ENCODE measurements at places on chromosomes 7 and 10.

GRCh38 chr7:21429021-21429420 is 1.1 kb downstream of the SP4 start:
- DNase-seq, result no peak

DNA sequence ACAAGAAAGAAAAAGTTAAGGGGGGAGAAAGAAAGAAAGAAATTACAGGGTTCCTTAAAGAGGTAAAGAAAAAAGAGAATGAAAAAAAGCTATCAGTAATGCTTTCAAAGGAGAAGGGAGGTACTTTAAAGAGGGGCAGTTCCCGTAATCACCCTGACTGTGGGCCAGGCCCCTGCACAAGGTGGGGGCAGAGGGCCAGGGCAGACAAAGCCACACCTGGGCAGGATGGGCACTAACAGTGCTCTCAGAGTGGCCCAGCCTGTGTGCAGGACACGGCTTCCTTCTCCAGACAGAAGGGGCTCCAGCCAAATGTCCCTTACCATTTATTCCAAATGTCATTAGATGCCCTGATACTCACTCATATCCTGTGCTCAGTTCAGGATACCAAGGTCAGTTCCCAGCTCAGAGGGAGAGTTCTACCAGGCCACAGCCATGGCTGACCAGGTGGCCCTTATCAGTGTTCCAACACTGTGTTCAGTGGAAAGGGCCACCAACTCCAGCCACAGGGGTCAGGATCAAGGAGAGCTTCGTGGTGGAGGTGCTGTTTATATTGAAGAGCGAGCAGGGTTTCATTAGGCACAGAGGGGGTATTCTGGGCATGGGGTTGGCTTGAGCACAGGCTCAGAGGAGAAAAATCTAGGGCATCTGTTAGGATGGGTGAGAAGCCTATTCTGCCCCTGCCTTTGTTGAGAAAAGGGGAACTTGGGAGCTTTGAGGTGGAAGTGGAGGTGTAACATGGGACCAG is 29.9 kb downstream of the DPCD start:
- DNase-seq, result no peak

DNA sequence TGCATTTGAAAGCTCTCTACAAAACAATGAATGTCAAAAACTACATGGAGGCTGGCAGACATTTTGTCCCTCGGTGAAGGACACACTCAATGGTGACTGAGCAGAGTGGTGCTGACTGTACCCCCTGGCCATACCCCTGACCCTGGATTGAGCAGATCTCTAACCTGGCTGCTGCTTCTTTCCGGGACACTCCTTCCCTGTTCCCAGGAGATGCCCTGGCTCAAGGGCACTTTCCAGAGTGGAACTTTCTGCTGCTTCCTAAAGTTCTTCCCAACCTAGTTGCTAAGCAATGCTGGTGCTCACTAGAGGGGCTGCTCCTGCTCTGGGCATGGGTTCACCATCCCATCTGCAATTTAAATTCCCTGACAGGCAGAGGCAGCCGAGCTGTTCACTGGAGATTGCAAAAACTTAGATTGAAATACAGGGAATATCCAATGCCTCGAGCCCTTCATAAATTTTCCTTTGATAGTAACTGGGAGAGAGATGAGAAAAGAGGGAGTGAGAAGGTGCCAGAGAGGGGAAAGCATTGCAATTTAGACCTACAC is 384.3 kb upstream of the PODXL start:
- no peak for DNase-seq

DNA sequence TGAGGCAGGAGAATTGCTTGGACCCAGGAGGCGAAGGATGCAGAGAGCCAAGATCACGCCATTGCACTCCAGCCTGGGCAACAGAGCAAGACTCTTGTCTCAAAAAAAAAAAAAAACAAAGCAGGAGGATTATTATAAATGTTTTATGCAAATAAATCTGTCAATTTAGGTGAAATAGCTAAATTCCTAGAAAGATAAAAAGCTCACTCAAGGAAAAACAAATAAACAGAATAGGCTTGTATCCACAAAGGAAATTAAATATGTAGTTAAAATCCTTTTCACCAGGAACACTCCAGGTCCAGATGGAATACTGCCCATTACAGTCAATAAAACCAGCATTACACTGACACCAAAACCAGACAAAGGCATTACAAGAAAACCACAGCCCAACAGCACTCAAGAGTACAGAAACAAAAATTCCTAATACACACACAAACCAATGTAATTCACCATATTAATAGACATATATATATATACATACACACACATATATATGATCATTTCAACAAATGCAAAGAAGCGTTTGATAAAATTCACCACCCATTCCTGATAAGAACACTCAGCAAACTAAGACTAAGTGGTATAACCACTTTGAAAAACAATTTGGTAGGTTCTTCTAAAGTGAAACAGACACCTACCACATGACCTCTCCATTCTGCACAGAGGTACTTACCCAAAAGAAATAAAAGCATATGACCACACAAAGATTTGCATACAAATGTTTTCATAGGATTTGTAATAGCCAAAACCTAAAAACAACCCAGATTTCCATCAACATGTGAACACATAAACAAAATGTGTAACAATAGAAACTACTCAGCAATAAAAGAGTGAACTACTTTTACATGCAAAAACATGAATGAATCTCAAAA is 38.8 kb downstream of the ABI1 start:
- DNase-seq, result no peak

GRCh38 chr7:44678471-44679179 is 70.0 kb upstream of the ZMIZ2 start:
- DNase-seq, result no peak

GRCh38 chr7:82572195-82572880 is 128.8 kb upstream of the CACNA2D1 start:
- DNase-seq, result peak; percentile 92

DNA sequence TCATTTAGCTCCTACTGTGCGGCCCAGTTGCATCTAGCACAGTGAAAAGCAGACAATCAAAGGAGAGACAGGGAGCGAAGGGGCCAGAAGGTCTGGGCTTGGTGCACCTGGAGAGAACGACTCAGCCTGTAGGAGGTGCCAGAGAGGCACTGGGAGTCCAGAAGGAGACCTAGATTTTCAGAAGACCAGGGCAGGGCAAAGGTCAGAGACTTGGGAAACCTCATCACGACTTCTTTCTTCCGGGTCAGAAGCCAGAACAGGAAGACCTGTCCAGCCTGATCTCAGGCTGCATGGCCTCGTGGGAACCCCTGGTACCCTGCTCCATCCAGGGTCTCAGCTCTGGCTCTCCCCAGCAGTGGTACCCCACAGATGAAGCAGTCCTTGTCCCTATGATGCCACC is 5.2 kb downstream of the AGAP3 start:
- DNase-seq, result no peak

DNA sequence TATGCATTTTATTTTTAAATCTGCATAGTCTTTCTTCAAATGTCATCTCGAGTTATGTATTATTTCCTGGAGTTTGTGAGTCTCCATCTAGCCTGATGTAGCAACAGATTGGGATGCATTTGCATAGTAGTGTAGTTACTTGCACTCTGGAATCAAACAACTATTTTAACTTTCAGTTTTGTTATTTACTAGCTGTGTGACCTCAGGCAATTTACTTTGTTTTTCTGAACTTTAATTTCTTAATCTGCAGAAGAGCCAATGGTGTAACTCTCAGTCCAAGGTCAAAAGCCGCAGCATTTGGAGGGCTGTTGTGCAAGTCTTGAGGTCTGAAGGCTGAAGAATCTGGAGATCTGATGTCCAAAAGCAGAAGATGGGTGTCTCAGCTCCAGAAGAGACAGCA is 175.8 kb upstream of the SORCS1 start:
- DNase-seq, result no peak

DNA sequence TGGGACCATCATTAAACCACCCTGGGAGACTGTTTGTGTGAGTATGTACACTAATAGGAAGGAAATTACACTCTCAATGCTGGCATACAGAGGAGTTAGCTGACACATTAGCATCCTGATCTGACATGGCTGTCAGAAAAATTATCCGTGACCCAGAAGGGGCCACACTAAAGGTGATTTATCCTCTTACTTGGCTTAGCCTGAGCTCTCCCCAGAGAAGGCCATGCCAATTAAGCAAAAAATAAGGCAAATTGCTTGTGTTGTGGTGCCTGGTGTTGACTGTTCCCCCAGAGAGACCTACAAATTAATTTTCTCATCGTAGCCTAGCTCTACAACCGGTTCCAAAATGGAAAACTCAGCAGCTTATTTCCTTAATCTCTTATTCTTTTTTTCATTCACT is 992.3 kb downstream of the KCNMA1 start:
- no peak for DNase-seq

- DNase-seq, result no peak
Observed at GRCh38 chr10:52679117-52679516, 93.5 kb downstream of the MBL2 start.

GRCh38 chr10:131896403-131896802 is 4.4 kb upstream of the PPP2R2D start:
- DNase-seq, result no peak

- DNase-seq, result no peak
Observed at GRCh38 chr10:42973870-42974692, 102.8 kb upstream of the RET start.

DNA sequence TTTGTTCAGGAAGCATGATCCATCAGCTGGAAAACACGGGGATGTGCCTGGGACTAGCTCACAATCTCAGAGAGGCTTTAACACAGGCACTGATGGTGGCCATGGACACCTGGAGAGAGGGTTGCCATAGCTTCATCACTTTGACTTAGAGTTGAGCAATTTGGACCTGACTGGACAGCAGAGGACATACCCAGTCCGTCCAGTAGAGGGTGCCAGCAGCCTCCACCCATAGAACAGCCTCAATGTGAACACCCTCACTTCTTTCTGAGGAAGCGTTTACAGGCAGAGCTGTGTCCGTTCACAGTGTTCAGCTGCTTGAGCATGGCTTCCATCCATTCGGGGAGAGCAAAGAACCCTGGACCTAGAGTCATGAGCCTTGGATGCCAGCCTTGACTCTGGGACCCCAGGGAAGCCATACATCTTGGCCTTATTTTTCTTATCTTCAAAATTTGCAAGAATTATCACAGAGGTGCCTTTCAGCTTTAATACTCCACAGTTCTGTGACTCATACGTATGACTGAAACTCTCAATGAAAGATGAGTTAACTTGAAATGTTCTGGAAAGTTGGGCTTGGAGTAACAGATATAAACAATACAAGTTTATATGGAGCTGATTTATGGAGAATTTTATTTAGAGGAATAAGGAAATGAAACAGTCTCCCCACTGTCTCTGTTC is 302.9 kb upstream of the PODXL start:
- peak; percentile 66 for DNase-seq

DNA sequence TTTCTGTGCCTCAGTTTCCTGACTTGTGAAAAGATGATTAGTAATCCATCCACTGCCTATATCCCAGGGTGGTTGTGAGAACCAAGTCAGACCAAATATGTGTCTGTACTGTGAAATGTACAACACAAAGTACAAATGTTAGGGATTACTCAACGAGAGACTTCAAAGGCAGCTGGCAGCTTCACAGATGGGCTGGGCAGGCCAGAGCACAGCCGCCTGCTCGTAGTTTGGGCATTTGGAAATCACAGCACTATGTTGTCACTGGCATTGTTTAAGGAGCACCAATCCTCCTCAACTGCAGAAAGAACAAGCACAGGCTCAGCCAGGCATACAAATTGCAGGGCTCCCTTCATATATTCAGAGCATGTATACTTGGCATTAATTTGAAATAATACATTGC is 64.5 kb upstream of the C10orf90 start:
- DNase-seq, result no peak

GRCh38 chr7:51545131-51545530 is 228.5 kb upstream of the COBL start:
- peak; percentile 66 for DNase-seq

- peak; percentile 96 for DNase-seq
Observed at GRCh38 chr7:154879629-154880028, 123.3 kb downstream of the PAXIP1 start.

GRCh38 chr7:116515584-116515983 is 9.3 kb upstream of the CAV1 start:
- no peak for DNase-seq

- DNase-seq, result no peak
Observed at GRCh38 chr7:47488201-47488968, 93.5 kb downstream of the TNS3 start.

DNA sequence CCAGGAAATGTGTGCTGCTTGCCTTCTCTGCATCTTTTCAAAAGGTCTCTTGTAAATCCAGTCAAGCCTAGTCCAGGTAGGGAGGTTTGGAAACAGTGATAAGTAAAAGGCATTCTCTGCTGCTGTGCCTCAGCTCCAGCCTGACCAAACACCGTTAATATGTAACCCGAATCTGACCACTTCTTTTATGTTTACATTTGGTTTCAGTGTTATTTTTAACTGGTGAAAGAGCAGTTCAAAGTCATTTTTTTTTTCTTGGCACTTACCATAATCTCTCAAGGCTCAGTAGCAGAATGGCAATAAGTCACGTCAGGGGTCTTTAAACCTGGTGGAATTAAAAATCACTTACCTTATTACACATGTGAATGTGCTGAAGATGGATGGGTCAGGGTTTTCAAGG is 216.8 kb downstream of the PTEN start:
- no peak for DNase-seq

DNA sequence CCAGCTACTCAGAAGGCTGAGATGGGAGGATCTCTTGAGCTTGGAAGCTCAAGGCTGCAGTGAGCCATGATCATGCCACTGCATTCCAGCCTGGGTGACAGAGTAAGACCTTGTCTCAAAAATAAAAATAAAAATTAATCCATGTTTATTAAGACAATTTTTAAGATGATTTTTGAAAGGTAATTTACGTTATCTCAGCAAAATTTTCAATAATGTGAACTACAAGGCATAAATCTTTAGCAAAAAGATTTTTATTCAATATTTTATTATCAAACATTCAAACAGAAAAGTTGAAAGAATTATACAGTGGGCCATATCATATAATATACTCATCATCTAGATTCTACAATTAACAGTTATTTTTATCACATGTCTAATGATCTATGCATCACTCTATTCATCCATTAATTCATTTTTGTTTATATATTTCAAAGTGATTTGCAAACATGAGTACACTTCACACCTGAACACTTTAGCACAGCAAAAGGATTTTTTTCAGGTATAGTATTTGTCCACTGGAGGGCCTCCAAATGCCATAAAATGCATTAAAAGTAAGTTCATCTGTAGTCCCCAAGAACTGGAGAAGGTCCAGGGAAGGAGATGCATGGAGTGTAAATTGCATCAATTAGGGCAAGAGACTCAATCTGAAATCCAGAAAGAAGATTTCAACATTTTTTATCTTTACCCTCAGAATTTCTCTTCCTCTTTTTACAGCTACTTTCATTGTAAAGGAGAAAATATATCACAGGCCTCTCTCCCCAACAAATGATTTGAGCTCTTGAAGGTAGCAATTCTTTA is 38.6 kb upstream of the RSBN1L start:
- DNase-seq, result peak; percentile 53
